BE2C (cell line): ENCODE measurements at places on chromosomes 1 and 21.

- no peak for DNase-seq
Measured at GRCh38 chr1:79006564-79006963, at the start of gene ADGRL4. Gene ADGRL4, minus strand, starts transcription at chr1:79006730. Its CDS starts 76 bp downstream, at chr1:79006654.

DNA sequence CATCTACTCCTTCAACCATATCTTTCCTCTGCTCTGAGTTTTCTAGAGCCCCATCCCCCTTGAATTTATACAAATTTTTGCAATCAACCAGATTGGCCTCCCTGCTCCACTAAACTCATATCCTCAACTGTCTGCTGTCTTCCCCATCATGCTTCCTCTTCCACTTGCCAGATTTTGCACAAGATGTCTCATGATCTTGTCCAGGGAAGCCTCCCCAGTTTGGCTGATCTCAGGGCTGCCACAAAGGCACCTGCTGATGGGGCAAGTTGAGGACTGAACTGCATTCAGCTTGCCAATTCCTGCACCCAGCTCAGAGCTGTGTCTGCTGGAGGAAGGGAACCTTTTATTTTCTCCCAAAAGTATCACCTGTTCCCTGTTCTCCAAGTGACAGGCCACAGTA lies 3.9 kb upstream of the KCNJ9 start:
- DNase-seq, result no peak

DNA sequence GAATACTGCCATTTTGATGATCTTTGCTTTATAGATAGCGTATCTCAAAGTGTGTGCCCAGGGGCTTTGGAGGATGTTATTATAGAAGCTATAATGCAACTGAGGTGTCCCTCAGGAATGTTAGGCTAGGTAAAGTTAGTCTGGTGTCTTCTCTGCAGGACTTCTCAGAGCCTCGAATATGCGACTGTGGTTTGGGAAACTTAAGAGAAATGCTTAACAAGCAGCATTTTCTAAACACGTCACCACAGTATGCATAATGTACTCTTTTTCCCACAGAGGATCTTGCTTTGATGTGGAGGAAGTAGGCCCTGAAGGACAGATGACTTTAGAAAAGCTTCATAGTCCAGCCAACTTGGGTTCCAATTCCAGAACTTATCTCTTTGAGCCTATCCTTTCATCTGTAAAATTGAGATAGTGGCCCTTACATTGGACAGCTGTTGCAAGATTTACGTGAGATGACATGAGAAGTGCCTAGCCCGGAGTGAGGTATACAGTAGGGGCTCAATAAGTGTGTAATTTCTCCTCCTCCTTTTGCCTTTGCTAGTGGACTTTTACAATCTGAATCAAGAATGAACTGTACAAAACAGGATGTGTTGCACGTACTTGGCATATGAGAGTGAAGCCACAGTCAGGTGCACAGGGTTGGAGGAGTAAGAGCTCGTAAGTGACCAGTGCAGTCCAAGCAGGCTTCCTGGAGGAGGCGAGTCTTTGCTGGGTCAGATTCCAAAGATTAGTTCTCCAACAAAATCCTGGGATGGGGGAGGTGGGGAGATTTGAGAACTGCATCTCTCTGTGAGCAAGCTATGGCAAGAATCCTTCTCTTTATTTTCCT lies 29.7 kb upstream of the TRABD2B start:
- DNase-seq, result no peak

- DNase-seq, result no peak
Measured at GRCh38 chr1:67723620-67724019, 38.6 kb downstream of the GADD45A start.

GRCh38 chr1:89429062-89429461 lies 65.2 kb downstream of the GBP6 start:
- DNase-seq, result no peak

DNA sequence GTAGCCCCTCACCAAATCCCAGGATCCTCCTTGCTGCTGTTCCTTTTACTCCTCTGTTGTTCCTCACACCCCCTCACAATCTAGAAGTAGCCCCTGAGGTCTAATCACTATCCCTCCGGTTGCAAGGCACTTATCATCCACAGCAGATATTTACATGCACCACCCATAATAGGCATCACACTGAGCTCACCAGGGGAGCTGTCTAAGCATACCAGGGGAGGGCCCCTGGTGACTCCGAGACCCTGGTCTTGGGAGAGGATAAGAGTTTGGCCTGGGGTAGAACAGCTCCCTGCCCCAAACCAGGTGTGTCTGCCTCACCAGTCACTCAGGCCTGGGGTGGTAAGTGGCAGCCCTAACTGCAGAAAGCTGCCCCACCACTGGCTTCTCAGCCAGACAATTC lies 37.3 kb upstream of the ZC3H12A start:
- DNase-seq, result no peak

DNA sequence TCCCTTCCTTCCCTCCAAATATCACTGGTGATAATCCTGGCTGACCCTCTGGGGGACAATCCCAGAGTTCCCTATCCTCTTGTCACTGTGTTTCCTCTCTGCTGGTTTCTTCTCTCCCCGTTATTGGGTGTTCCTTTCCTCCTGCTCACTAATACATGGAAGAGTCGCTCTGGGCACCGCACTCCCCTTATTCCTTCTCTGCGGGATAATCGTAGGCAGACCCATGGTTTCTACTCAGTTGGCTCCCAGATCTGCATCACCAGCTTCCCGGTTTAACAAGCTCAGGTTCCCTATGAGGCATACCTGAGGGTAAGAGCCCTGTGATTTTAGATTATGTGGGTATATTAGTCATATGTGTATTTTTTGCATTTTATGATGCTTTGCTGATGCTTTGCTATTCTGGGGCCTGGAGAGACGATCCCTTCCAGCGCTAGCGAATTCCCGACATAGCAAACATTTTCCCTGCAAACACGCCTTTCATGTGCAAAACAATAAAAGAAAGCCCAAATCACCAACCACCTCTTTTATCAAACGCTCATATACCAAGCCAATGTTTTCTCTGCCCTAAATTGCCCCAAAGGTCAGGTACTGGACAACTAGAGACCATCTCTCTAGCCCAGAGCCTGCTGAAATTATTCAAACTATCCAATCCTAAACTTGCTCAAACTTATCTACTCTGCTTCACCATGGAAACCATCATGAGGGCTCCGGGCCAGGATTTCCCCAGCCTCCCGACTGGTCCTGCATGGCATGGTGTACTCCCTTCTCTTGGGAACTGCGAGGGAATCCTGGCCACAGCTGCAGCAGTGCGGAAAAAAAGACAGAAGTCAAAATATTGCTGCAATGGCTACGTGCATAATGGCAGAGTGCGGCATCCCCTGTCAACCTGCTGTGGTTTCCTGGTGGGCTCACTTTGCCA lies 84.2 kb downstream of the PCP4 start:
- DNase-seq, result no peak

- no peak for DNase-seq
Measured at GRCh38 chr1:92820024-92820423, 11.8 kb upstream of the RPL5 start.

DNA sequence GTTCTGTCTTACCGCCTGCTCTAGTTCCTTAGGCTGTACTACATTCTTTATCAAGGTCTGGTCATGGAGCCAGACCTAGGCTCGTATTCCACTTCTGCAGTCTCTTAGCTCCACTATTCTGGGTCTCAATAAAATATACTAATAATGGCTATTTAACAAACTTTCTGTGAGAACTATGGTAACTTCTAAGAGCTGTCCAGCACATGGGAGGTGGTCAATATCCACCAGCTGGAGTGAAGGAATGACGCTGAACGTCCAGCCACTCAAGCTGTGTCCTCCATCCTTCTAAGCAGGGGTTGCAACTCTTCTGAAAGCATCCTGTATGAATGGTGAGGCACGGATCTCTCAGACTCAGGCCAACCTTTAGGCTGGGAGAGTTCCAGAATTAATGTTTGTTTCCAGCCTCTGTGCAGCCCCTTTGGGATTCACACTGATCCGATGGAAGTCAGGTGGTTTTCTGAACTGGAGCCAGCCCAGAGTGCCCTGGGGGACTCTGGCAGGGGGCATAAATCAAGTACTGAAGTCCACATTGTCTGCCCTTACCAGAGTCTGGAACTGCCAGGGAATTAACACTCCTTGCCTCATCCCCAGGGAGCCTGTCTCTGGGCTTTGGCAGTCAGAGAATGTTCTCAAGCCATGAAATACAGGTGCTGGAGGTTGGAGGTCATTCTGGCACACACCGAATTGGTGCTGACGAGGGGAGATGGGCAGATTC lies 57.4 kb downstream of the BRINP2 start:
- no peak for DNase-seq

DNA sequence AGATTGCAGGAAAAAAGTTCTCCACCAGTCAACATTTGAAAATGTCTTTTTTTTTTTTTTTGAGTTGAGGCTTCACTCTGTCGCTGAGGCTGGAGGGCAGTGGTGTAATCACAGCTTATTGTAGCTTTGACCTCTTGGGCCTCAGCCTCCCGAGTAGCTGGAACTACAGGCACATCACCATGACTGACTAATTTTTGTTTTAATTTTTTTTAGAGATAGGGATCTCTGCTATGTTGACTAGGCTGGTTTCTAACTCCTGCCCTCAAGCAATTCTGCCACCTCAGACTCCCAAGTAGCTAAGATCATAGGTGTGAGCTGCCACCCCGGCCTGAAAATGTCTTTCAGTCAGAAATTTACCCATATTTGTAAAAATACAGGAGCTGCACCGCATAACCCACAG lies 30.6 kb upstream of the USP24 start:
- DNase-seq, result no peak

DNA sequence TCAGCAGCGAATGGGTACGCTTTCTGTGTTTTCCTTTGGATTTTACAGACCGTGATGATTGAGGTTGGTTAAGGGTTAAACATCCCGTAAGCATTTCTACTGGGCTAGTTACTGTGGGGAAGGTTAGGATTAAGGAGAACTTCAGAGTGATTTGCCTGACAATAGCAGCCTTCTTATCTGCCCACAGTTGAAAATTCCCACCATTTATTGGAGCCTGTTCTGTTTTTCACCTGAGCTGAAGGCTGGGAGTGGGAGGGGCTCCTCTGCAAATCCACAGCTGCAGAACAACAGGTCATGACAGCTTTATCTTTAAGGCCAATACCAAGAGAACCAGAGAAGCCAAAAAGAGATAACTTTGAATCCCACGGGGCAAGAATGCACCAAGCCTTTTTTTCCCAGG lies 168.6 kb downstream of the KAZN start:
- no peak for DNase-seq

DNA sequence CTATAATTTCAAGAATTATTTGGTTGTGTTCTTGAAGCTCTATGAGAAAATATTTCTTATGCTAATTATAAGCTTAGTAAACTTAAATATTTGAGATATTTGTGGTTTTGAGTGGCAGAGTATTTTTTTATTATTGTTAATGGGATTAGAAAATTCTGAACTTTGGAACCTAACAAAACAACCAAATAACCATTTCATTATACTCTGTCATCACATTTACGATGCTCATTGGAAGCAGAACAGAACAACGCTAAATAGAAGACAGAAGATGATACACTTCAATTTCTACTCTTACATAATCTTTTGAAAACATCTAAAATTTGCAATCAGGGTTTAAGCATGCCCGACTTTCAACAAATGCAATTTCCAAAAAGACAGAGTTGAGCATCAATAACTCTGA lies 270.2 kb downstream of the PTPRC start:
- DNase-seq, result no peak

DNA sequence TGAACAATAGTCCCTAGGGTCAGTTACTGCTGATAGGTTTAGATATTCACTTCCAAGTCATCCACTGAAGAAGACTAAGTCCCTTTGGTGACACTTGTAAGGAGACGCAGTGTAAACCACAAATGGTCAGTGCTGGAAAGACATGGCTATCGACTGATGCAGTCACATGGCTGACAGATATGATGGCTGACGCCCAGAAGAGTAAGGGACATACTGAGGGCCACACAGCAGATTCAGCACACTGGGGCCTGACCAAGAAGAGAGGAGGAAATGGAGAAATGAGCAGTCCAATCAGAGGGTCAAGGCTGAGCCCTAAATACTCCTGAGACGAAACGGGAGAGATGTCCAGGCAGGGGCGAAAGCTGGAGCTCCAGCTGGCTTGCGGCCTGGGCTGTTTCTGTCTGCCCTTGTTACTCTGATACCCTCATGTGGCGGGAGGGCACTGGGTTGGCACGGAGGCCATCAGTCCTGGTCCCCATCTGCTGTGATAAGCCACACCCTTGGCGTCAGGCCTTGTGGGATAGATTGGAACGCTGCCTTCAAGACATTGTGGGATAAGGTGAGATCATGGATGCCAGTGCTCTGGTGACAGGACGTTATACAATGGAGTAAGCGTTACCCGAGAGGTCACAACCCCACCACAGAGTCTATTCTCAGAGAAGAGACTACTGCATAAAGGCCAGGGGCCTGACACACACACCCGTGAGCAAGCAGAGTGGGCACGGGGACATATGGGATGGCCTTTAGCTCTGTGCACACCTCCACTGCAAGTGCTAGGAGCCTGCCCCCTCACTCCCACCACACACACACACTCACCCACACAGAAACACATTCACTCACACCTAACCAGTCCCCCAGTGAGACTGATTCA lies 158.4 kb downstream of the TRABD2B start:
- DNase-seq, result no peak

GRCh38 chr1:87735750-87736149 lies 407.1 kb downstream of the LMO4 start:
- no peak for DNase-seq

DNA sequence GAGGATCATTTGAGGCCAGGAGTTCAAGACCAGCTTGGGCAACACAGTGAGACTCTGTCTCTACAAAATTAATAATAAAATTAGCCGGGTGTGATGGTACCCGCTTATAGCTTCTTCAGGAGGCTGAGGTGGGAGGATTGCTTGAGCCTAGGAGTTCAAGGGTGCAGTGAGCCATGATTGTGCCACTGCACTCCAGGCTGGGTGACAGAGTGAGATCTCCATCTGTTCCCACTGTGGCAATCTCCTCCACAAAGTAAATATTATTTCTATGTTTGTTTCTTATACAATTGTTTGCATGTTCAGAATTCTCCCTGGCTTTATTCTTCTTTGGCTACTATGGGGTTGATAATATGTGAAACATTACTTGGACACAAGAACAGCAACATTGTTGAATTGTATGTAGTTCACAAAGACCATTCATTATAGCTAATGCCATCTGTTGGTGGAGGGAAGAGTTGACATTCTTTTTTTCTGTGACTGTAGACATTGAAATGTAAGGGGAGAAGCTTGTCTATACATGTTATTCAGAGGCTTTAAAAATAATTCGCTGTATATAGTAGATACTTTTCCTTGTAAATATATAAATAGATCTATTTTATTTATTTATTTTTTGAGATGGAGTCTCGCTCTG lies 47.8 kb upstream of the SRSF10 start:
- DNase-seq, result no peak

DNA sequence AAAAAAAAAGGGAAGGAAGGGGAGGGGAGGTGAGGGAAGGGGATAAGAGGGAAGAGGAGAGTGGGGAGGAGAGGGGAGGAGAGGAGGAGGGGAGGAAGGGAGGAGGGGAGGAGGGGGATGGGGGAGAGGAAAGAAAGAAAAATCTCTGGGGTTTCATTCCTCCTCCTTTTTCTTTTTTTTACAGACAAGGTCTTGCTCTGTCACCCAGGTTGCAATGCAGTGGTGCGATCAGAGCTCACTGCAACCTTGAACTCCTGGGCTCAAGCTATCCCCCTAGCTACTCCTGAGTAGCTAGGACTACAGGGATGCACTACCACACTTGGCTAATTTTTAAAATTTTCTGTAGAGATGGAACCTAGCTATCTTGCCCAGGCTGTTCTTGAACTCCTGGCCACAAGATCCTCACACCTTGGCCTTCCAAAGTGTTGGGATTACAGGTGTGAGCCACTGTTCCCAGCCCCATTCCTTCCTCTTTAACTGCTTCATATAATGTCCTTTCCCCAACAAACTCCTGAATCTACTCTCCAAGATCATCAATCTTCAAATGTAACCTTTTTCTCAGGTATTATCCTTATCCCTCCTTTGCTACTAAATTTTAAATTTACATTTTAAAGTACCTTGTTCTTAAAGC lies 23.2 kb downstream of the GON4L start:
- DNase-seq, result no peak
